HuH-7 (cell line): ENCODE measurements at places on chromosomes 2 and 18.

GRCh38 chr2:102618452-102619413, 620 bp upstream of the SLC9A2 start:
- DNase-seq: no peak

DNA sequence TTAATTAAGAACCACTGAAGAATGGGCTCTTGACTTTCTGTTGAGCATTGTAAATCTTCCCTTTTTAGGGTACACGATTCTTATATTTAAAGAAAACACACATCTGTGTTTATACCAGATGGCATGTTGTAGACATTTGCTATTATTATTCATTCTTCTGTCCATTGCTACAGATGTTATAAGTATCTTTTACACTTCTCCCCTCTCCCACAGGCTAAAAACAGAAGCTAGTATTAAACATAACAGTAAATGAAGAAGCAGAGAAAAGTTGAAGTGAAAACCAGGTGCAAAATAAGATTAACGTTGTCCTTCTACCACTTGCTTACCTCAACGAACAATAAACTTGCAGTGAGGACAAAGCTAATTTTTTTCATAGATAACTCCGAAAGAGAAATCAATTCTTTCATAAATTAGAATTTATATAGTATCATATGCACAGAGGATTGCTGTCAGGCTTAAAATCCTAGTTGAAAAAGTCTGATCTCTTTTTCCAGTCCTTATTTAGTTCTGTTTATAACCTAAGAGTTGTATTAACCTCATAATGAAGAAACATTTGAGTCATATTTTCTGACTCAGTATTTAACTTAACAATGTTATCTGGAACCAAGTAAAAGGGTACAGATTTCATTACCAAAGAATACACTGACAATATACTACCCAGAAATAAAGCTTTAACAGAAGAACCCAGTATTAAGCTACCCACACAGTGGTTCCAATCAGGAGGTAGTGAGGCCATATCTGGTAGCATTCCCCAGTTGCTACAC, 16.4 kb upstream of the ZNF385B start:
- no peak for DNase-seq

GRCh38 chr2:233796254-233796653, 18.1 kb downstream of the MROH2A start:
- no peak for DNase-seq

DNA sequence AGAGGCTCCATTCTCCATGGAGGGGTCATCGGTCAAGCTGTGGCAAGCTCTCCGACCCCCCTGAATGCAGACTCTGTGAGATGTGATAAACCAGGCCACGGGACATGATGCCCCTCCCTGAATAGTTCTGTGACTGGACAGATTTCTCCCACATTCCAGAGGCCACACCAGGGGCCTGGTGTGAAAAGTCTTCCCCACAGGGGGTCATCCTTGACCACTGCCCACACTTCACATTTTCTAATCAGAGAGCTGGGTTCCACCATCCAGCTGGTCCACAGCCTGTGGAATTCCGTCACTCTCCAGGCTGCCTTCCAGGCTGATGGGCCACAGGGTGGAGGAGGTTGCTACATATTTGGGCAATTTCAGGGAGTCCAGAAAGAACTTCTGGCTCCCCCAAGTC, 51.3 kb upstream of the CYRIA start:
- no peak for DNase-seq

- DNase-seq: no peak
These were observed 260.0 kb upstream of the HS6ST1 start for GRCh38 chr2:128578406-128579390.

DNA sequence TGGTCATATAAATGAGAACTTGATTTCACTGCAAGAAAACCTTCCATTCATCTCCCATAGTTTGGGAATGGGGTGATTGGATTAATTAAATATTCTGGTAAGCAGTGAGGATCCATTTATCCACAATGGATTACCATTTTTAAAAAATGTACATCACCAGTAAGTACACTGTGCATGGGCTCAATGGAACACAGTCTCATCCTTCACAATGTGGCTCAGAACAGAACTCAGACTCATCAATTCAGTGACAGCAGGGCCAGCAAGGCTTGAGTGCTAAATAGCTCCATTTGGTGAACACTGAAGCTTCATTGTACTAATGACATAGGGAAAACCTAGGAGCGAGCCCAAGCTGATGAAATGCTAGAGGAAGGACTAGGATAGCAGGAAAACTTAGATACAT, 223.8 kb downstream of the CMPK2 start:
- DNase-seq: no peak

DNA sequence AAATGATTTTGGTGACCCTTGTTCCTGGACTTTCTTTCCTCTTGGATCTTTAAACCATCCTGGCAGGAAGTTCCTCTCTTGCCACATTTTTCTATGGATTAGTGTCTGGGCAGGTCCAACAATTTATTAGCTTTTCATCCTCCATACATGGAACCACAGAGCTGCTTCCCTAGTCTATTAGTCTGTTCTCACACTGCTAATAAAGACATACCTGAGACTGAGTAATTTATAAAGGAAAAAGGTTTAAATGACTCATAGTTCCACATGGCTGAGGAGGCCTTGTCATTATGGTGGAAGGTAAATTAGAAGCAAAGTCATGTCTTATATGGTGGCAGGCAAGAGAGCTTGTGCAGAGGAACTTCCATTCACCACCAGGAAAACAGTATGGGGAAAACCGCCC, 122.9 kb downstream of the DDX1 start:
- no peak for DNase-seq

DNA sequence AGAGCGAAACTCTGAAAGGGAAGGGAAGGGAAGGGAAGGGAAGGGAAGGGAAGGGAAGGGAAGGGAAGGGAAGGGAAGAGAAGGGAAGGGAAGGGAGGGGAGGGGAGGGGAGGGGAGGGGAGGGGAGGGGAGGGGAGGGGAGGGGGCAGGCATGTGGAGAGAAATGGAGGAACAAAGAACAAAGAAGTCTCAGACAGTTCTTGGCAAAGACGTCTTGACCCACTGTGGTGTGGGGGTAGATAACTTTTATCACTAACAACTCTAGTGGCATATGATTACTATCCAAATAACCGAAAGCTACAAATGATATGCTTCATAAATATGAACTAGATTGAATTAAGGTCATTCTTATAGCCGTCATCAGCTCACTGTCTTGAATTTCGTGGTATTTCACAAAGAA, 3.2 kb downstream of the UPP2 start:
- DNase-seq: no peak

GRCh38 chr2:64750001-64750816, 96.5 kb upstream of the SERTAD2 start:
- peak; percentile 39 for DNase-seq

DNA sequence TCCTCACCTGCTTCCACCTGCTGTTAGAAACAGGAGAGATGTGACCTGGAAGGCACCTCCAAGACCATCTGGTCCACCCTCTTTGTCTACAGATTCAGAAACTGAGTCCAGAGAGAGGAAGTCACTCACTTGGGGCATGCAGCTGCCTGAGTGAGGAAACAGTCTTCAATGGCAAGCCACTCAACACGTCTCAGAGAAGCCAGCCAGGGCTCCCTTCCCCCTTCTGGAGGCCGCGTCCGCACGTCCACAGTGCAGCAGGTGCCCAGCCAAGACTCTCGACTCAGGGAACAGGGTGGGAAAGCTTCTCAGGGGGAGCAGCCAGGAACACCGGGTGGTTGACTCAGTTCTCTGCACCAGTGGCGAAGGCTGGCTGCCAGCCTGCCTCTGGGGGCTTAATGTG, 201.7 kb downstream of the BCL11A start:
- no peak for DNase-seq

- no peak for DNase-seq
These were observed 293.1 kb downstream of the SLC8A1 start for GRCh38 chr2:40158781-40159180.

DNA sequence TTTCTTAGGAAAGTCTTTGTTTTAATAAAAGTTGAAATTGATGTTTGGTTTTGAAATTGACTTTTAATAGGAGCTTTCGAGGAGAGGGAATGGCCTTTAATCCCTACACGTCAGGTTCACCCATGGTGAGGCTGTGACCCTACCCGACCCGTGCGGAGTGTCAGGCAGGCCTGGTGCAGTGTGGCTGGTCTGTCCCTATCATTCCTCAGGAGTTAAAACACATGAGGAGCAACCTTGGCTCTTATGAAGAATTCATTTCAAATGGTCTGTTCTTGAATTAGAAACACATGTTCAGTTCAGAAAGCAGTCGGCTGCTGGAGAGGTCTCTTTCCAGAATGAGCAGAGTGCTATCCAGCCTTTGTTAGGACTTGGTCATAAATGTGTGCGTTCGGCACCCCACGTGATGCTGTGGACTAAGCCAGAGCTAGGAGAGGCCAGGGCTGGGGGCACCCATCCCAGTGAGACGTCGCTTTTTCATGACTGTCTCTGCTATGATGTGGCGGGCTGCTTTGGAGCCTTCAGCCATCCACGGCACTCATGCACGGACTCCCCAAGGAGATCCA, 54.7 kb downstream of the EMILIN2 start:
- DNase-seq: no peak

DNA sequence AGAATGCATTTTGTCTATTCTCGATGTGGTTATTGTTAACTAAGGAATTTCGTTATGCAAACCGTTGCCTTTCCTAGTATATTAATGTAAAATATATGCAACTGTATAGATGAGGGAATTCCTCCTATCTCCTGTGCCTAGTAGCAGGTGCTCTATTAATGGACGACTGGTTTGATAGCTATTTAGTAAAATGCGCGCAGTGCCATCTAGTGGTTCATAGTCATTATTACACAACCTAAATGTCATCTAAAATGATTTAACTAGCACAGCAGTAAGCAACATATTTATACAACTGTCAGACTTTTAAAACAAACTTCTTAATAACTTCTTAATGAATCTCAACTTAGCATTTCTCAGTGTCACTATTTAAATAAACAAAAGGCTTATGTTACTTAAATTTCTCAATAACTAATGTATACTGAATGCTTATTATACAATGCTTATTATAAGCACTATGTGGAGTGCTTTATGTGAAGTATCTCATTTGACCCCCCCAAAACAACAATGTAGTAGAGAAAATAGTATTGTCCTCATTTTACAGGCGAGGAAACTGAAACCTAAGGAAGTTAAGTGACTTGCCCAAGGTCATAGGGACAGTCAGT, 77.9 kb downstream of the DTNA start:
- peak; percentile 28 for DNase-seq

DNA sequence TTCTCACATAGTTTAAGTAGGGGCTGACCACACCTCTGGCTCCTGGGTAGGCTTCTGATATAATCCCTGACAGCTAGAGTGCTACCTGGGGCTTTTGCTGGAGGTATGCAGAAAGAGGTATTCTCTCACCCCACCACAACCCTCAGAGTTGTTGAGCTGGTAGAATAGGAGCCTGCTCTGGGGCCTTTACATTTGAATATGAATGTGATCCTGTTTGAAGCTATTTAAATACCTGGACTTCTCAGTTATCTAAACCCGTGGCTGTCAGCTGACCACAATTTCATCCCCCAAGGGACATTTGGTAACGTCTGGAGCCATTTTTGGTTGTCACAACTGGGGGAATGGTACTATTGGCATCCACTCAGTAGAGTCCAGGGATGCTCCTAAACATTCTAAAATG, 669.1 kb downstream of the SATB2 start:
- DNase-seq: no peak

- no peak for DNase-seq
These were observed 68.5 kb downstream of the FIGN start for GRCh38 chr2:163667064-163667887.

GRCh38 chr2:177772529-177772928, 300.0 kb downstream of the PDE11A start:
- DNase-seq: no peak

- DNase-seq: no peak
These were observed 1434.4 kb downstream of the LRP1B start for GRCh38 chr2:140696449-140696848.

GRCh38 chr18:37481072-37481471, 84.5 kb downstream of the CELF4 start:
- no peak for DNase-seq

DNA sequence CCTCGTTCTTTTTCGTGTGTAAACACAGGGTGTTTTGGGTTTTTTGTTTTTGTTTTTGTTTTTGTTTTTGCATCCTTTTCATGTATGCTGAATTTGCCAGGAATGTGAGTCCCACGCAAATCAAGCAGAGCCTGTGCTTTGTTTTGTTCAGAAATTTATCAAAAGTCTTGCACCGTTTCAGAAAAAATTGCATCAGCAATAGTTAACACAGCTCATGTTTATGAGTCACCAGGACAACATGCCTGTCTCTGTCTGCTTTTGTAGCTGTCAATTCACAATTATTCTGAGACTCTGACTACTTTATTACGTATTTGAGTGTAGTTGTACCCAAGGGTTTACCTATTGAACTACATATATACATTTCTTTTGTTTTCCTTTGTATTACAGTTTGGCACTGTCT, 38.3 kb downstream of the MRPL44 start:
- no peak for DNase-seq

DNA sequence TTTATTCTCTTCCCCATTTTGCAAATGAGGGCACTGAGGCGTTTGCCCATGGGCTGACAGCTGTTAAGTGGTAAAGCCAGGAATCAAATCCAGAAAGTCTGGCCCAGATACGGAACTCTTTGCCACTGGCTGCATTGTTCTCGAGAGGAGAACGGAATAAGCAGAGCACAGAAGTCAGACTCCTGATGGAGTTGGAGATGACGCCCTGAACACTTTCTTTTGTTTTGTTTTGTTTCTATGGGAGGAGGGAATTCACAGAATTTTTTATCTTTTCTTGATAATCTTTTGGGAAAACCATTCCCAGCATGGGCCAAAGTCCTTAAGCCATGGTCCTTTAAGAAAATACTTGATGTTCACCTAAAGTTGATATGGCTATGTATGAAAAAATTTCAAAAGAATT, 322.2 kb downstream of the RDH14 start:
- no peak for DNase-seq

- no peak for DNase-seq
These were observed 53.1 kb downstream of the HS1BP3 start for GRCh38 chr2:20597860-20598183.

DNA sequence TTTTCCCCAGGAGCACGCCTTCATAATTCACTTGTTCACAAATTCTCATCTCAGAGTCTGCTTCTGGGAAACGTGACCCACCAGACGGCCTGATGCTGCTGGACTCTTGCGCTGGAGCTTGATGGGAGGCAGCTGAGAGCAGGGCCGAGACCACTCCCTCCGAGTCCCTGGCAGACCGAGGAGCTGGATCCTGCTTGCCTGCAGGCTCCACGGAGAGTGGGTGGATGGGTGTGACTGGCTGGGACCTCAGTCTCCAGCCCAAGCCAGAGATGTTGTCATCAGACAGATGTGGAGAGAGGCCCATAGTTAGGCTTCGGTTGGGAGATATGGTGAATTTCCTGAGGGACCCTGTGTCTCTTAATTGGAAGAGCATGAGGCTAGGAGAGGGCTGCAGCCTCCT, 76.4 kb downstream of the TSN start:
- DNase-seq: no peak

- no peak for DNase-seq
These were observed 262.0 kb downstream of the AFF3 start for GRCh38 chr2:99880148-99880963.

DNA sequence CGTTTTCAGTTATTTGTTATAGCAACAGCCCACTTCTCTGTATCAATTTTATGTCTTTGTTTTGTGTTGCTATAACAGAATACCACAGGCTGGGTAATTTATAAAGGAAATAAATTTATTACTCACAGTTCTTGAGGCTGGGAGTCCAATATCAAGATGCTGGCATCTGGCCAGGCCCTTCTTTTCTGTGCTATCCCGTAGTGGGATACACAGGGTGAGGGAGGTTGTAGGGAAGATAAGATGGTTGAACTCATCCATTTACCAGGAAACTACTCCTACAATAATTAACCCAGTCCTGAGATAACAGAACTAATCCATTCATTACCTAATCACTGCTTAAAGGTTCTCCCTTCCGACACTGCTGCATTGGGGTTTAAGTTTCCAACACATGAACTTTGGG, 220.7 kb downstream of the TPGS2 start:
- peak; percentile 45 for DNase-seq
